ENCODE measurements at places on chromosomes 1 and 21. TPM values are rescaled to one million over a fixed set of nuclear protein-coding genes. Genes with fewer than 3 reads are reported as not detected.

GNG12 gene
- 212 TPM for total RNA-seq

PEF1 gene
- total RNA-seq, result 69.0 TPM

EYA3 gene
- total RNA-seq, result 28.6 TPM

UBL4B gene
- total RNA-seq, result 11.1 TPM

- H3K36me3 ChIP-seq, result no peaks in the 10 kb centered on the region
- peaks cover 2% of the 10 kb centered on the region for H3K27me3 ChIP-seq
- no peaks in the 10 kb centered on the region for H3K4me1 ChIP-seq
- H3K27ac ChIP-seq, result no peak overlapping the region
- no peak overlapping the region for H3K4me3 ChIP-seq
Observed at GRCh38 chr1:182069028-182069466, 7.5 kb upstream of the ZNF648 start.

GRCh38 chr1:201172999-201173610 is 17.5 kb upstream of the IGFN1 start:
- H3K36me3 ChIP-seq, result no peaks in the 10 kb centered on the region
- peaks cover 4% of the 10 kb centered on the region for H3K27me3 ChIP-seq
- no peak overlapping the region for H3K4me3 ChIP-seq
- DNase-seq, result no peak
- peaks cover 34% of the 10 kb centered on the region for H3K4me1 ChIP-seq

DNA sequence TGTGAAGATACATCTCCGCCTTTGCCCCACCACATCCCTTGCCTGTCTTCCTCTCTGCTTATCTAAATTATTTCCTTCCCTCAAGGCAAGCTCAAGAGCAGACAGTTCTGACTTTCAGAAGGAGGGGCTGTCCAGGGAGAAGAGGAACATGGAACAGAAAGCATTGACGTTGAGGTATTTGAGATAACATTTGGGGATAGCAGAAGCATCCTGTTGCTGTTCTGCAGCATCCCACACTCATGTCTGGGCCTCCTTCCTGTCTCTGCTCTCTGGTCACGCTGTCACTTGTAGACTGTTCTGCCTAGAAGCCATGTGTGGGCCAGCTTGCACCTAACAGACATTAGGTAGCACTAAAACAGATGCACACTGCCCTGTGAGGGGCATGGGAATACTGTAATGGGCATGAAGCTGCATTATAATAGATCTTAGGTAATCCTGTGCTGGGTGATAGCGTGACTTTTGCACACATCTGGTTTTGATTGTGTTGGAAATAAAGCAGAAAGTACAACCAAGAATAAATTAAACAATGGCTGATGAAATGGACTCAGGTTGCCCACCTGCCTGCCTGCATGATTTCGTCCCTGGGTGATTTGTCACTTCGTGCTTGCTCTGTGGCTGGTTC is 660 bp upstream of the RD3 start:
- peaks cover 44% of the 10 kb centered on the region for H3K27me3 ChIP-seq
- no peaks in the 10 kb centered on the region for H3K36me3 ChIP-seq
- H3K27ac ChIP-seq, result no peak overlapping the region
- H3K4me1 ChIP-seq, result no peaks in the 10 kb centered on the region
- H3K4me3 ChIP-seq, result no peak overlapping the region
- no peak for DNase-seq

- H3K4me1 ChIP-seq, result peaks cover 26% of the 10 kb centered on the region
- H3K27ac ChIP-seq, result peak overlapping the region; percentile 63
- no peak overlapping the region for H3K4me3 ChIP-seq
- no peaks in the 10 kb centered on the region for H3K27me3 ChIP-seq
Observed at GRCh38 chr1:93723110-93723509, 41.5 kb upstream of the BCAR3 start.

DNA sequence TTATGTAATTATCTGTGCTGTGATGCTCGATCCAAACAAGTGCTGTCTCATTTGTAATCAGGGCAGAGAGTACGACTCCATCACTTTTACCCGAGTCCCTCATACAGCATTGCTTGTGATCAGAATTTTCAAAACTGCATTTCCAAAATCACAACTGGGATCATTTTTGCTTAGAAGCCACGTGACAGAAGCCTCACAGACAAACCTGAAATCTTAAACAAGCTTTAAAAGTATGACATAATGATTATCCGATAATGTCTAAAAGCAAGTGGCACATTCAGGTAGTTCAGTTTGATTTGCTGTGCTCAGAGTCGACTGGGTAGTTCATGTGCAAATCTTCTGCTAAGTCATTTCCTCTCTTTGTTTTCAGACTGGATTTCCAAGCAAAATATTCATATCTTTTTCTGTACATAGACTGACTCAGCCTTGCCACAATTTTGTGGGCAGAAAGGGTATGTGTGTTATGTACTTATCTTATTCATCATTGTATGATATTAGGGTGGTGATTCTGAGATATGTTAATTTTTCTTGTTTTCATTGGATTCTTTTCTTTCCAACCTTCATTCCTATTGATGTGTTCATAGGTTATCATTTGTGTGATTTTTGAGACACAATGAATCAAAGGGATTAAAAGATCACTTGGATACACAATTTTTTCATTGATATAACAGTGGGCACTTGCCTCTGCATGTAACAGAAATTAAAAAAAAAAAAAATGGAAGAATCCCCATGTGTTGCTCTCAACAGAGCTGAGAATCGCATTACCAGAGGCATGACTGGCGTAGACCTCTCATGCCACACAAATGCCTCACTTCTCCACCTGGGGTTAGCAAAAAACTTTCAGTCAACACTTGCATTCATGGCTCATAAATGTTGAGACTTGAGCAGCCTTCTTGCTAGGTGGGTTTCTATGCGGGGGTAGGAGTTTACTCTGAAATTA is 355.7 kb downstream of the LTN1 start:
- DNase-seq, result peak; percentile 92
- H3K4me3 ChIP-seq, result peak overlapping the region; percentile 43
- no peaks in the 10 kb centered on the region for H3K27me3 ChIP-seq
- peak overlapping the region; percentile 95 for H3K27ac ChIP-seq
- peaks cover 21% of the 10 kb centered on the region for H3K36me3 ChIP-seq
- peaks cover 96% of the 10 kb centered on the region for H3K4me1 ChIP-seq

GRCh38 chr1:186403632-186404031 is 28.0 kb downstream of the ODR4 start:
- H3K36me3 ChIP-seq, result no peaks in the 10 kb centered on the region
- no peak for DNase-seq
- H3K27me3 ChIP-seq, result no peaks in the 10 kb centered on the region
- no peak overlapping the region for H3K4me3 ChIP-seq
- no peak overlapping the region for H3K27ac ChIP-seq

DNA sequence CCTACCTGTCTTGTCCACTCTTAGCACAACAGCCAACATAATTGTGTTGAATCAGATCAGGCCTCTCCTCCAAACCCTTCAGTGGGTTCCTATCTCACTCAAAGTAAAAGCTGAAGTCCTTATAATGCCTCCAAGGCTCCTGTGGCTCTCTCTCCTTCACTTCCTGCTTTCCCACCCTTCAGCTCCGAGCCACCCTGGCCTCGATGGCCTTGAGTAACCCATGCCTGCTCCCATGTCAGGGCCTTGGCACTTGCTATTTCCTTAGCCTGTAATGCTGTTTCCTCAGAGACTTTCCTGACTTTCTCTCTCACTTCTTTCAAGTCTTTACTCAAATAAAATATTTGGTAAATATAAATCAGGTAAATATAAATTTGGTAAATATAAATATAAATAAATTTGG is 8.1 kb upstream of the PLEKHM2 start:
- H3K4me1 ChIP-seq, result peaks cover 27% of the 10 kb centered on the region
- peaks cover 4% of the 10 kb centered on the region for H3K36me3 ChIP-seq
- H3K27ac ChIP-seq, result no peak overlapping the region

GRCh38 chr1:246573491-246573890 is 7.2 kb downstream of the CNST start:
- peaks cover 33% of the 10 kb centered on the region for H3K36me3 ChIP-seq
- no peak overlapping the region for H3K4me3 ChIP-seq
- peaks cover 1% of the 10 kb centered on the region for H3K27me3 ChIP-seq
- DNase-seq, result no peak

GRCh38 chr1:84174051-84174556 is 30.0 kb downstream of the PRKACB start:
- H3K27me3 ChIP-seq, result peaks cover 2% of the 10 kb centered on the region
- peaks cover 23% of the 10 kb centered on the region for H3K4me1 ChIP-seq
- H3K27ac ChIP-seq, result peak overlapping the region; percentile 22
- no peaks in the 10 kb centered on the region for H3K36me3 ChIP-seq
- DNase-seq, result peak; percentile 44

DNA sequence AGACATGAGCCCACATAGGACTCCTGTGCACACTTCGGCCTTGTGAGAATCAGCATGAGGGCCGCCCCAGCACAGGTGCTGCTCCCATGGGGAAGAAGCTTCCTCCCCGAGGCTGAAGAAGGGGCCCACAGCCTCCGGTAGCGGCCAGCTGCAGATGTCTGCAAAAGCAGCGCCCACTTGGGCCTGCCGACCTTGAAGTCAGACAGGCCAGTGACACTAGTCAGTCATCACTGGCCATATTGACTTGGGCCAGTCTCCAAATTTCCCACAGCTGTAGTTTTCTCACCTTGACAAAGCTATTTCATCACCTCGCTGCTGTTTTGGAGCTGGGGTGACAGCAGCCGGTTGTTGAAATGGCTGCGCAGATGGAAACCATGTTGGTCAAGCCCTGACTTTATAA is 83.0 kb downstream of the RIPK4 start:
- peaks cover 35% of the 10 kb centered on the region for H3K4me1 ChIP-seq
- H3K27ac ChIP-seq, result no peak overlapping the region
- peaks cover 13% of the 10 kb centered on the region for H3K27me3 ChIP-seq
- H3K4me3 ChIP-seq, result peak overlapping the region; percentile 85

DNA sequence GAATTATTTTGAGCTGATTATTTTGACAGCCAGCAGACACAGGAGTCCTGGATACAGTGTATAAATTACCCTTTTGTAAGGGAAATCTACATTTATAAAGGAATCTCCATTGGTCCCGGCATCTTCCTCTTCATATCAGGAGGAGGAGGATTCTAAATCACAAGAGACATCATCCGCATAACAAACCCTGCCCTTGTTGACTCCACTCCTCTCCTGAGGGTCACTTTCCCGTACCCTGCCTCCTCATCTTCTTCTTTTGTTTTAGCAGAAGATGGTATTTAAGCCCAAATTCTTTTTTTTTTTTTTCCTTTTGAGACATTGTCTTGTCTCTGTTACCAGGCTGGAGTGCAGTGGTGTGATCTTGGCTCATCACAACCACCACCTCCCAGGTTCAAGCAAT is 14.6 kb upstream of the PKNOX1 start:
- peaks cover 8% of the 10 kb centered on the region for H3K27me3 ChIP-seq
- H3K4me3 ChIP-seq, result no peak overlapping the region
- H3K27ac ChIP-seq, result no peak overlapping the region
- no peaks in the 10 kb centered on the region for H3K36me3 ChIP-seq
- DNase-seq, result no peak
- no peaks in the 10 kb centered on the region for H3K4me1 ChIP-seq

DNA sequence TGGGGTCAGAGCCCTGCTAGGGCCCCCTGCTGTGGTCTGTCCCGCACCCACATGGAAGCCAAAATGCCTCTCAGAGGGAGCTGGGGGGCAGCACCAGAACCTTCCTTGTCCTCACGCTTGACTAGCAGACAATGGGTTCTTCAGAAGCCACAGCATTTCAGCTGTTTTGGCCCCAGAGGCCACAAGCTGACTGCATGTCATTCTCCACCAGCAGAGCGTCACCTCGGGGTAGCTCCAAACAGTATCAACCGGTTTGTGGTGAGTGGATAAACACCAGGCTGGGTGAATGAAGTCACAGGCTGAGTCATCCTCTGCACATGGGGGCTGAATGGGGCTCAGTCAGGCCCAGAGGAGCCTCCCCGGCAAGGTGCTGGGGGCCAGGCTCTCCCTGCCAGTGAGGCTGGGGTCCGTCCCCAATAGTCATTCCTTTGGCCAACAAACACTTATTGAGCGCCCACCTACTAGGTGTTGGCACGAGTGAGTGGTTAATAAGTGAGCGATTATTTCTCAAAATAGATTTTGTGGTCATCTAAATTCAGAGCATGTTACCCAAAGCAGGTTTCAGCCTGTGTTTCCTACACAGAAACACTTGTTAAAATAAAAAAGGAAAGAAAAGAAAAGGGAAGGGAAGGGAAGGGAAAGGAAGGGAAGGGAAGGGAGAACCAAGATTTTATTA is 9.1 kb downstream of the OLIG1 start:
- DNase-seq, result peak; percentile 51
- H3K27ac ChIP-seq, result no peak overlapping the region
- H3K27me3 ChIP-seq, result peaks cover 41% of the 10 kb centered on the region
- H3K36me3 ChIP-seq, result no peaks in the 10 kb centered on the region
- peaks cover 8% of the 10 kb centered on the region for H3K4me1 ChIP-seq
- no peak overlapping the region for H3K4me3 ChIP-seq

GRCh38 chr1:2856676-2857375 is 55.3 kb upstream of the TTC34 start:
- no peaks in the 10 kb centered on the region for H3K4me1 ChIP-seq
- H3K36me3 ChIP-seq, result no peaks in the 10 kb centered on the region
- no peak overlapping the region for H3K4me3 ChIP-seq
- H3K27me3 ChIP-seq, result peaks cover 2% of the 10 kb centered on the region
- H3K27ac ChIP-seq, result no peak overlapping the region
